ENCODE measurements at places on chromosomes 7 and 10.

- DNase-seq, result no peak
Observed at GRCh38 chr7:57165285-57165899, 33.2 kb upstream of the ZNF479 start.

- DNase-seq, result no peak
Observed at GRCh38 chr7:9890092-9890491, 1083.6 kb upstream of the PHF14 start.

- DNase-seq, result peak; percentile 83
Observed at GRCh38 chr10:3090914-3091787, 23.8 kb downstream of the PFKP start.

DNA sequence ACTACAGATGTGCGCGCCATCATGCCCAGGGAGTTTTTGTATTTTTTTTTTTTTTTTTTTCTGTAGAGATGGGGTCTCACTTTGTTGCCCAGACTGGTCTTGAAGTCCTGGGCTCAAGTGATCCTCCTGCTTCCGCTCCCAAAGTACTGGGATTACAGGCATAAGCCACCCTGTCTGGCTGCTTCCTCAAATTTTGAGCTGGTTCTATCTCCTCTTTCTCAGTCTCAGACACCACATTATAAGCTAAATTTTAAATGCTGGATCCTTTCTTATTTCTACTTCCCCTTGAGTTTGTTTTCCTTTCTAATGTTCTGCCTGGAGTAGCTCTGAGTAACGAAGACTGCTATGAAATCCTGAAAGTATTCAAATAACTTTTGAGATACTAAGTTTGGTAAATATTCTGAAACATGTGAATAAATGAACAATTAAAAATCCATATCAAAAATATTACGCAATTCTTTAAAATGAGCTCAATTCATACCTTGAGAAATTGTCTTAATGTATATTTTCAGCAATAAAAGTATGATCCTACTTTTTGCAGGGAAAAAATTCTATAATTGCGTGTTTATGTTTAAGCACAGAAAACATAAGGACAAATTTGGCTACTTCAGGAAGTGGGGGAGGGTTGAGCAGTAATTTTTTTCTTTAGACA, 15.0 kb downstream of the TCAF1 start:
- DNase-seq, result no peak

- DNase-seq, result no peak
Observed at GRCh38 chr10:110619514-110620397, 24.4 kb upstream of the RBM20 start.

- no peak for DNase-seq
Observed at GRCh38 chr10:44306147-44306710, 78.7 kb downstream of the CXCL12 start.

DNA sequence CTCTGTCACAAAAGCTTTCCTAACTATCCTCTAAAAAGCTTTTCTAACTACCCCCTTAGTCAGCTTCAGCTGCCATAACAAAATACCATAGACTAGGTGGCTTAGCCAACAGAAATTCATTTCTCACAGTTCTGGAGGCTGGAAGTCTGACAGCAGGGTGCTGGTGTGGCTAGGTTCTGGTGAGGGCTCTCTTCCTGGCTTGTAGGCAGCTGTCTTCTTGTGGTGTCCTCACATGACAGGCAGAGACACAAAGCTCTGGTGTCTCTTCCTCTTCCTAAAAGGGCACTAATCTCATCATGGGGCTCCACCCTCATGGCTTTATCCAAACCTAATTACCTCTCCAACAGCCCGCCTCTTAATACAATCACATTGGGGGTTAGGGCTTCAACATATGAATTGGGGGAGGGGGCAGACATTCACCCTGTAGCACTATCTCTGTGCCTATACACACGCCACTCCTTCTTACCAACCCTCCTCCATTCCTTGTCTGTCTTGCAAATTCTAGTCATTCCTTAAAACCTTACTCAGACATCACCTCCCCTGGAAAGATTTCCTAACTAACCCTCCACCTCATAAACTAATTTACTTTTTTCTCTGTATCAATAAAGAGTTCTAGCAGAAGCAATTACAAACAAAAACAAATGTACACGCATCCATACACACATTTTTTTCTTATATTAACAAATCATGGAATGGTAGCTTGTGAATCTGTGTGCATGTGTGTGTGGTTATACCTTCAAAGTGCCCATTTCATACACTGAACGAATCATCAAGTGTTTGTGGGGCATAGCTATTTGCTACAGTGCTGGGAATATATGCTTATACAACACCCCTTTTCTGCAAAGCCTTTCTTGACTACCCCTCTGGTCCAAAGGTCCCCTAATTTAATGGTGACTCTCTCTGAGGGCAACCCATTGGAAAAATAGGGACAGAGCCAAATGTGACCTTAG, 26.4 kb downstream of the RHOBTB1 start:
- DNase-seq, result peak; percentile 67

GRCh38 chr7:121126801-121127534, 138.5 kb downstream of the CPED1 start:
- DNase-seq, result no peak

DNA sequence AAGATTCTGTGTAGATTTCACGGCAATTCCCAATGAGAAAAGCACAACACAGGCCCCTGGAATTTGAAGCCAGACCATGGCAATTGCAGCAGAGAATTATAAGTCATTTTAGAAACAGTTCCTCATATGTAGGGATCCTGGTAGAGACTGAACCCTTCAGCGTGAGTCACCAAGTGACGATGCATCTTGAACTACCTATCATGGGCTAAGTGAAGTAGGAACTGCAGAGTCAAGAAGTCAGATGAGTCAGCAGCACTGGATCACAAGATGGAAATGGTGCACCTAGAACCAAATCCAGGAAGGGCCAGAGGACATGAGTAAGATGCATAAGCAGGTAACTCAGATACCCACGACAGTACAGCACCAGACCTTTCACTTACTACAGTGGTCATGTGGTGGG, 140.0 kb upstream of the TPK1 start:
- no peak for DNase-seq

DNA sequence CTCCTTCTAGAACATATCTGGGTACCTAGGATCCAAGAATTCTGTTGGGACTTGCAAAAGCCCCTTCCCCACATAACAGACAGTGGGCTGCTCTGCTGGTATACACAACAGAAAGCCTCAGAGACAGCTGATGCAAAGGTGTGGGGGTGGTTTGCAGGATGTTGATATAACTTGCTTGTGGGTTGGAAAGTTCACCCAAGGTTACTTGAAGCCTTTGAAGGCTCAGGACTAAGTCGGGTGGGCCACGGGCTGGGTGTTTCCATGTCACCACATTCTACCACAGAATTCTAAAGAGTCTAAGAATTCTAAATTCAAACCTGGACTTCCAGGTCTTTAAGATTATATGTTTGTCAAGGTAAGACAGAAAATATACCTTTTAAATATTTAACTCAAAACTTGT, 7.4 kb upstream of the NRCAM start:
- DNase-seq, result no peak

GRCh38 chr10:89357096-89357495, 20.8 kb upstream of the IFIT1B start:
- DNase-seq, result no peak

- DNase-seq, result no peak
Observed at GRCh38 chr10:119335671-119336353, 128.4 kb downstream of the GRK5 start.

DNA sequence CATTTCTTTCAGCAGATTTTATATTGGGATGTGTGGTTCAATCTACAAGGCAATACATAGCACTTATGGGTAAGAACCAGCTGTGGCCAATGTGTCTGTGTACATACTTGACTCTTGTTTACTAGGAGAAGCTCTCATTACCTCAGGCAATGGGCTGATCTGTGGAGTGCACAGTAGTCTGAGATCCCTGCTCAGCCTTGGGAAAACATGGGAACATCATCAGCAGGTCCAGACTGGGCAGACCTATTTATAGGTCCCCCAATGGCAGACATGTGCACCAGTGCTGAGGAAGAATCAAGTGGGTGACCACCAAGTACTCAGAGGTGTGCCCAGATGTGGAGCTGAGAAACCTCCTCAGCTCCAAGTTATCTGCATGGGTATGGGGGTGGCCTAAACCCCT, 349.7 kb downstream of the KIF20B start:
- DNase-seq, result no peak

DNA sequence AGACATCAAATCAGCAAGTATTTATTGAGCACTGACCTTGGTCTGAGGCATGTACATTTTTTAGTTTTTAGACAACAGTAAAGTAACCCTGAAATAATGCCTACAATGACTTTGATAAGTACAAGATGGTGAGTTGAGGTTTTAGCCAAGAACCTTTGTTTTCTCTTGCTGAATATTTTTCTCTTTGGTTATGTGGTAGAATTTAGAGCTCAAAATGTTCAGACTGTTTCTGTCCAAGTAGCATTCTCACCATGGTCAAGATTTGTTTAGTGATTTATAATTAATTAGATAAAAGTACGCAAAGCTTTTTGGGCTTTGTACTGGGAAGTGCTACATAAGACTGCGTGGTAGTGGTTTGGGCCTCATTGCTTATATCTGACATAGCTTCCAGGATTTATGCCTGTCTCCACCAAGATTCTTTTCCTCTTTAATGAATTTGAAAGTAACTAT, 102.4 kb downstream of the KAT6B start:
- DNase-seq, result no peak

GRCh38 chr7:28685644-28686417, 272.3 kb downstream of the TRIL start:
- peak; percentile 100 for DNase-seq

GRCh38 chr10:25339966-25340365, 165.2 kb downstream of the GPR158 start:
- no peak for DNase-seq

DNA sequence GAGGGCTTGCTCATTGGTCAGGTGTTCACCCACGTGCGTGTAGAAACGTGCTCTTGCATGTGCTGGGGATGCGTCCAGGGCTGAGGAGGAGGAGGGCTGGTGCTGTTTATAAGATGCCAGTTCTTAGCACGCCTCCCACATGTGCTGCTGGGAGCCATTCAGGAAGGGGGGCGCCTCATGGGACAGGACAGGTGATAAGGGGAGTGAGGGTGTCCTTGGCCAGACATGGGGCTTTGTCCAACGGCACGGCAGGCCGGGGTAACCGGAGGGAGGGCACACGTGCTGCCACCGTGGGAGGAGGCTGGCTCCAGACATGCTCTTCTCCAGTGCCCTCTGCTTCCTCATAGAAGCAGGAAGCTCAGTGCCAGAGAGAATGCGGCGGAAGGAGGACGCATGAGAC, 150.0 kb downstream of the ZMYND11 start:
- no peak for DNase-seq

- no peak for DNase-seq
Observed at GRCh38 chr10:117936141-117936540, 110.6 kb downstream of the RAB11FIP2 start.

DNA sequence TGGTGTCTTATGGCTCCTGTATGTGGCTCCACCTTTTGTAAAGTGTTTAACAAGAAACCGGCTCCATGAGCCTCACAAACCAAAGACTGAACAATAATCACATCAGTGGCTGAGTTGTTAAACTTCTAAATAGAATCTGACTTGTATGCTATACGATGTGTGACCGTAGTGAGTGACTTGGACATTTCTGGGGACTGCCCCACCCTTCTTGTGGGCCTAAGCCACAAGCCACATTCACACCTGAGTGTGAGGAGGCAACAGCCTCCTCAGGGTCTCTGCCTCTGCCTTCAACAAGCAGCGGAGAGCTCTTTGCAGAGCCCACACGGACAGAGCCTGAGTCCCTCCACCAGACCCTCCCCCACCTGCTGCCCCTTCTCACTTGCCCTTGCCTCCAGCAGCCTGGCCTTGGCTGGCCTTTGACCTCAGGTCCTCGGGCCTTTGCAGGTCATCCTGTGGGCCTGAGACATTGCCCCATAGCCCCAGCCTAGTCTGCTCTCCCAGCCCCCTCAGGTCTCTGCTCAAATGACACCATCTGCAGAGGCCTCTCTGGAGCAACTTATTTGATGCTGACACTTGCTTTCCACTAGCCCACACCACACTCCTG, 156.8 kb upstream of the TNS3 start:
- DNase-seq, result no peak

- no peak for DNase-seq
Observed at GRCh38 chr7:137354961-137355360, 11.4 kb upstream of the PTN start.

DNA sequence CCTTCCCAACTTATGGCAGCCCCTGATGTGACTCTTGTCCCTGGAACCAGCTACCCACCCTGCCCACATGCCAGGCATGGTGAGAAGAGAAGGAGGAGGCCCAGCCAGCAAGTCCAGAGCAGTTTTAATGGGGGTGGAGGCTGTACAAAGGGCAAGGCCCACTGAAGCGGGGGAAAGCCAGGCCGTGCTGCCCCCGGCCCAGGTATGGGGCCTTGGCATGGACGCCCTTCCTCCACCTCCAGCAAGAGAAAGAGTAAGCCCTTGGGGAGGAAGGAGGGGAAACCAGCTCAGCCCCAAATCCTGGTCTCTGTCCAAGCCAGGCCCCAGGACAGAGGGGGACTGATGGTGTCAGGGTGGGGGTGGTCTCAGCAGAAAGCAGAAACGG, 7.0 kb downstream of the NFKB2 start:
- no peak for DNase-seq

DNA sequence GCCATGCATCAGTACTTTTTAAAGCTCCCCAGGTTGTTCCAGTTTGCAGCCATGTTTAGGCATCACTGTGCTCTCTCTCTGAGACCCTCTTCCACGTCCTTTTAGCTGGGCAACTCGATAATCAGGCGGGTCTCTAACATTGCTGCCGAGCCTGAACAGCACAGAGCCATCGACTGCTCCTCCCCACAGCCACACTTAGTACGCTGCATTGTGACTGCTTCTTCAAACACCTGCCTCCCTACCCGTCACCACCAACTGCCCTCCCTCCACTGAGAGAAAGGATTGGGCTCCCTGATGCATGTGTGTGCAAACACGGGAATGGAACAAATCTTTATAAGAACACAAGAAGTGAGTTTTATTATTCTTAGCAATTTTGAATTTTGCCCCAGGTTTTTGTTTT, 11.4 kb upstream of the TACR2 start:
- no peak for DNase-seq

DNA sequence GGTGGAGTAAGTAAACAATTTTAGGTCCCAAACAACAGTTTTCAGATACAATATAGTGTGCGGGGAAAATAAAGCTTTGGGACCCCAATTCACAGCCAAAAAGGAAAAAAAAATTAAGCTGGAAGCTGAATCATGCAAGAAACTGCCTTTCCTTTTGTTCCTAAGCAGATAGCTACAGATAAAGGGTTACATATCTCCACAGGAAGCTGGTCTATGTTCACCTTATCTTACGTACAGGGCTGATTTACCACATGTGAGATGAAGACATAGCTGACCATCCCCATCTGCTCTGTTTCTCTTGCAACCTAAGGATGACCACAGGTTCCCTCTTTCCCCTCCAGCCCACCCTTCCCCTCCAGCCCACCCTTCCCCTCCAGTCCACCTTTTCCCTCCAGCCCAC, 14.2 kb upstream of the PFKP start:
- no peak for DNase-seq

Measured in NCI-H226 (cell line).